ENCODE measurements at places on chromosomes 4 and X.
A peak's percentile ranks its signal among the peaks of the same experiment; 100 is the strongest.

DNA sequence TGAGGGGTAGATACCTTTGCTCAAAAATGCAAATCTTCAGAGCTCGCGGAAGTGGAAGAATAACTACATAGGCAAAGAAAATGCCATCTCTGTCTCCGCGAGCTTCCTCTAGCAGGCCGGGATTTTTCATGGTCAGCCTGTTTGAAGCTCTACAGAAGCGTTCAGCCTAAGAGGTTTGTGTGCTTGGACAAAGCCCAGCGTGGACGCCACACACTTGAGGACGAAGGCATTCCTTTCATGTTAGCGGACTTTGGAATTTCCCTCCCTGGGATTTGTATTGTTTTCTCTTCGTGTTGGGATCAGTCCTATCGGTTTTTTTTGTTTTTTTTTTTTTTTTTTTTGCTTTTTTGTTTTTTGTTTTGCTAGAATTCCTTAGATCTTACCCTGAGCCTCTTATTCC lies 53.7 kb downstream of the SMIM31 start:
- DNase-seq, result no peak

DNA sequence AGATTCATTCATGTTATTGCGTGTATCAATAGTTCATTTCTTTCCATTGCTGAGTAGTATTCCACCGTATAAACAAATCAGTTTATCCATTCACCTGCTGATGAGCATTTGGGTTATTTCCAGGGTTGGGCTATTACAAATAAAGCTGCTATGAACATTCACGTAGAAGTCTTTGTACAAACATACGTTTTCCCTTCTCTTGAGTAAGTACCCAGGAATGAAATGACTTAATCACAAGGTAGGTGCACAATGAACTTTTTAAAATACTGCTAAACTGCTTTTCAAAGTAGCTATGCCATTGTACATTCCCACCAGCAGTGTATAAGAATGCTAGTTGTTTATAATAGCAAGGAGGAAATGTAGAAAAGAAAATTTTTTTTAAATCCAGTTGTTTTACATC lies 35.9 kb downstream of the SYTL4 start:
- DNase-seq, result peak; percentile 39

DNA sequence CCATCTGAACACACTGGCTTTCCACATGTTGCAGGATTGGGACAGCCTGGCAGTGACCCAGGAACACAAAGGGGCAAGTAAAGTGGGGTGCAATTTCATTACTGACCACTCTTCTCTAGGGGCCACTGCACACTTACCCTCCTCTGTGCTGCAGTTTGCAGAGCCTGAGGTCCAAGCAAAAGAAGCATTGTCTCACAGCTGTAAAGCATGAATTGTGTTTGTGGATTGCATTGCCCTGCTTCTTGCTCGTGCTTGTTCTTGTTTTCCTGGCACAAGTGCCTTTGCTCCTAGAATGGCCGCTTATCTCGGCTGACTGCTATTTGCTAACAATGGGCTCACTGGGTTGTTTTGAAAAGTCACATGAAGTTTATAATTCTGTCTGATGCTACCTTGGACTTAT lies 209.1 kb upstream of the JADE1 start:
- peak; percentile 17 for DNase-seq

DNA sequence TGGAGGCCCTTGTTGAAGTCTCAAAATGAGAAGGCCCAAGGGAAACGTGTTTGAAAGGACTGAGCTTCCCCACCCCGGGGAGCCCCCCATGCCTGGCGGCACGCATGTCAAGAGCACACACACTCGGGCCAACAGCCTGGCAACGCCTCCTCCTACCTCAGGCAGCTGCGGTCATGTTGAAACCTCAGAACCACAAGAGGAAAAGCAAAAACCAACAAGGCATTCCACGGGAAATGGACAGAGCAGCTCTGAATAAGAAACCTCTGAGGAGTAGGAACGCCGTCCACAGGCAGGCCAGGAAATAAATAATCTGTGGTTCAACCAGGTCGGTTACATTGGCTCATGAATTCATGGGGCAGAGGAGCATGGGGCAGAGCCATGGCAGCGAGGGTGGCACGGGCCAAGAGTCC lies 95.7 kb upstream of the AFAP1 start:
- no peak for DNase-seq

- peak; percentile 12 for DNase-seq
Observed at GRCh38 chr4:159210975-159211374, 108.1 kb downstream of the RAPGEF2 start.

- DNase-seq, result no peak
Observed at GRCh38 chr4:63553123-63553522, 856.1 kb downstream of the TECRL start.

- no peak for DNase-seq
Observed at GRCh38 chr4:74656596-74656995, 137.7 kb downstream of the BTC start.

- no peak for DNase-seq
Observed at GRCh38 chr4:128291096-128291495, 3.5 kb upstream of the PGRMC2 start.

- DNase-seq, result no peak
Observed at GRCh38 chrX:78659955-78660354, 827 bp upstream of the RTL3 start.

DNA sequence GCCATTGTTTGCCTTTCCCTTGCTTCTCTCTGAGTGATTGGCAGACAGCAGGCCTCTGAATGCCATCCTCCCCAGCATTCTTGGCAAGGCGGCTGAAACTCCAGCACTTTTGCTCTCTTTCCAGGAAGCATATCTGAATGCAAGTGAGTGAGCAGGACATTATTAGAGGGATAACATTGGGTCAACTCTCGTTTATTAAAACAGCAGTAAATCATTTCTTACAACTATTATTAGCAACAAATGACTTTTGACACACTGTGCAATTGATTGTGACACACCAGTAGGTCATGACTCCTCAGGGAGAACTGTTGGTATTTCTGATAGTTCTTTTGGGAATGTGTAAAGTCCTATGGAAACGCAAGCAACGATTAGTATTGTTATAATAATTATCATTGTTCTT lies 103.8 kb downstream of the EFNB1 start:
- DNase-seq, result no peak

DNA sequence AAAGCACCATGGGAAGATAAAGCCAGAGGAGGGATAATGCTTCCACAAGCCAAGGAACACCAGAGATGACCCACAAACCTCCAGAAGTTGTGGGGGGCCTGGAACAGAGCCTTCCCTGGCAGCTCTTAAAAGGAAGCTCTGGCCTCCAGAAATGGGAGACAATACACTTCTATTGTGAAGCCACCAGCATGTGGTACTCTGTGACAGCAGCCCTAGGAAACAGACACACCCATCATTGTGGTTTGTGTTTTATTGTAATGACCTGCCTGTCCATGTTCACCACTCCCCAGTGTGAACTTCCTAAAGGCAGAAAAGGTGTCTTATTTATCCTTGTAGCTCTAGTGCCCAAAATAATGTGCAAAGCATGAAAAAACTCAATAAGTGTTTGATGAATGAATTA lies 264.1 kb upstream of the GATB start:
- DNase-seq, result peak; percentile 55

GRCh38 chrX:47214435-47215077 lies 3.9 kb upstream of the CDK16 start:
- no peak for DNase-seq

DNA sequence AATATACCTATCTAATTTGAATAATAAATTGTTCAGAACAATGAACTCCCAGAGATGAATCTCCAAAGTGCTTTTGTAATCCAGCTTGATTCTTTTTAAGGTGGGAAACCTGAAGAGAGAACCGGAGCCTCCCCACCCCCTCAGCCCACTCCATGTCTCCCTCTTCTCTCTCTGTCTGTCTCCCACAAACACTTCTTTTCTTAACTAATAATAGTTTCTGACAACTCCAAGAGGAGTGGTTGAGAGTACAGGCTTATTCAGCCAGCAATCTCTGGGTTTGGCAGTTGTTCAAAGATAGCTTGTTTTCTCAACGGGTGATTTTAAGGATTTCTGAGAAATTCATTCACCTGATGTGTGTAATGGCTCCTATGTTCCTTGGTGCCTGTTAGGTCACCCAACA lies 23.4 kb downstream of the PPP4R3C start:
- DNase-seq, result no peak

DNA sequence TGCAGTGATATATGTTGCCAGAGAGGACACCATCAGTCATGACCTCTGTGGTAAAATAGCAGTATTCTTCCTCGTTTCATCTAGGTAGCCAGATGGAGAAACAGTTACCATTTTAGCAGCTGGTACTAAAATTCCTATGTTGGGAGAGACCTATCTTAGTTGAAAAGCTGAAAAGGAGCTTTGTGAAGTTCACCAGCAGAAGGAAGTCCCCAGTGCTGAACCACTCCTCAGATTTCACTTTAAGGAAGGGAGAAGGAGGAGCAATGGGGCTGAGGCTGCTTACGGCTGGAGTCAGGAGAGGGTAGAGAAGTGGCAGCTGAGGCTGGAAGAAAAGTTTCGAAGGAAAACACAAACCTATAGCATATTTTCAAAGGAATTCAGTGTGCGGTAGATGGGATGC lies 103.7 kb downstream of the ATXN3L start:
- no peak for DNase-seq

- DNase-seq, result peak; percentile 6
Observed at GRCh38 chrX:132612821-132613564, 124.2 kb upstream of the MBNL3 start.

GRCh38 chrX:131901546-131901945 lies 121.6 kb upstream of the STK26 start:
- DNase-seq, result no peak

- no peak for DNase-seq
Observed at GRCh38 chr4:26566133-26566532, 17.8 kb upstream of the TBC1D19 start.

- DNase-seq, result no peak
Observed at GRCh38 chrX:123172869-123173268, 11.2 kb upstream of the GRIA3 start.

GRCh38 chrX:11698702-11699101 lies 33.0 kb upstream of the ARHGAP6 start:
- DNase-seq, result no peak

DNA sequence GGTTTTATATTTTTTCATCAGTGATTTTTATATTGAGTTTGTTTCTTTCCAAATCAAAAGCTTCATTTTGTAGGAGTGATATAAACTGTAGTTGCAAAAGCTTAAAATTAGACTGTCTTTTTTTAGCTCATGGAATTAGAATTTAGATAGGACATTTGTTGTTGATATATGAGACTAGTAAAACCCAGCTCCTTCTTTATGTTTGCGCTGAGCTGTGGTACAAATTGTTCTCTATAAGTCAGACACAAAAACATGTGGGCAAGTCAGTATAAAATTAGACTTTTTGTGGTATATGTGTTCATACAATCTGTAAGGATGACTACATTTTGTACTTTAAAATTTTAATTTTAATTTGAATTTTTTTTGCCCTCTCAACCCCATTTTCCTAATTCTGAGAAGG lies 18.3 kb downstream of the FHIP1A start:
- no peak for DNase-seq

- DNase-seq, result no peak
Observed at GRCh38 chrX:57933321-57933720, 23.1 kb upstream of the ZXDA start.

DNA sequence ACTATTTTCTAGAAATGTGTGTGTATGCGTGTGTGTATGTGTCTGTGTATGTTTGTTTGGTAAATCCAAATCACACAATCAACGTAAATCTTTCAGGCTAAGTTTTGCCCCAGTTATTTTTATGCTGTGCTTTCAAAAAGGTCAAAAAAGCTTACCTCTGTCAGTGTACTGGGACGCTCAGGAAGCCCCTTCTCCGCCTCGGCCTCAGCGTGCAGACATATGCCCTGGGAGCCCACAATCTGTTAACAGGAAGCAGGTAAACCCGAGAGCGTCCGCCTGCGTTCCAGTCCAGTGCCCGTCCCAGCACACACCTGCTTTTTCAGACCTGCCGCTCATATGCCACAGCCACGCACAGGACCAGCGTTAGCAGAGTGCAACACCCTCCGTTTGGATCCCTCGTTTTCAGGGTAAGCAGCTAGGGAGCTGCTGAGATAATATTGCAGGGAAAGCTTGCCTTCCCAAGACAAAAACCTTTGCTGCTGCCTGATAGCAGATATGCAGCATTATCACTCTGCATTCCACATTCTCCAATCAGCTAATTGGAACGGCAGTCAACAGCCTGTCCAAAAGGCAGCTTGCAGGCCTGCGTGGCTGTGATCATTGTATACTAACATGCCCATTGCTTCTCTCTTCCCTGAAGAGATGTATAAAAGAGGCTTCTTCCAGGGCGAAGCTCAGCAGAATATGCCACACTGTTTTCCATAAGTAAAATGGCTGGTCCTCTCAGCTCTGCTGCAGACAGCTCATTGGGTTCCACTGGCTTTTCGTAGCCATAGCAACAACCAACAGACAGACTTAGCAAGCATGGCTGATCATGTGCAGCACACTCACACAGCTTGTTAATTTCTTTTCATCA lies at the start of gene SORBS2:
SORBS2 (minus strand) TSS at position 686 of the 856 bp plus-strand sequence. CDS start 121,623 bp downstream, outside the sequence.
- peak; percentile 49 for DNase-seq

- DNase-seq, result no peak
Observed at GRCh38 chr4:56183344-56183959, 203.8 kb downstream of the AASDH start.

DNA sequence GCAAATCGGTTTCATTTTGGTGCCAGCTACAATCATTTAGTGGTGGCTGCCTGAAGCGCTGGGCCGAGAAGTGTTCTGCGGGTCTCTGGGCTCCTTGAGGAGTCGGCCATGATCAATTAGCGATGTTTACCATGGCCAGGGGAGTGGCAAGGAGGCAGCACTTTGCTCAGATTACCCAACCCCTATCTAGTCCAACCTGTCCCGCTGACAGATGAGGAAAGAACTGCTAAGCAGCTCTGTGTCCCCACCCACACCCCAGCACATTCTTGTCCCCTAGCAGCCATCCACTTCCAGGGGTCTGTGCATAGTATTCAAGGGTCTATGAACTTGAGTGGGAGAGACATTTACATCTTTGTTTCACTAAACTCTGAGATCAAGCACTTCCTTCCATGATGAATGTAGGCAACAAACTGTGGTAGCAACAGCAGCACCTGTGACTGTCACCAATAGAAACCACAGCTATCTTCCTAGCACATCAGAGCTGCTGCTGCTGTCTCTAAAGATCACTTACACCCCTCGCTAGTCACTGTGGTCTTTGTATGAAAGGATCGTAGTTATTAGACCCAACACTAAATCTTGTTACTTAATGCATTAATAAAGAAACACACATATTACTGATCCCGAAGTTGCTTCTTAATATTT lies 331.6 kb downstream of the BCOR start:
- no peak for DNase-seq

GRCh38 chr4:101801958-101802357 lies 11.4 kb downstream of the BANK1 start:
- DNase-seq, result peak; percentile 58

- no peak for DNase-seq
Observed at GRCh38 chrX:44025555-44025954, 52.4 kb upstream of the NDP start.

GRCh38 chr4:24137671-24138601 lies 248.1 kb upstream of the PPARGC1A start:
- peak; percentile 8 for DNase-seq

DNA sequence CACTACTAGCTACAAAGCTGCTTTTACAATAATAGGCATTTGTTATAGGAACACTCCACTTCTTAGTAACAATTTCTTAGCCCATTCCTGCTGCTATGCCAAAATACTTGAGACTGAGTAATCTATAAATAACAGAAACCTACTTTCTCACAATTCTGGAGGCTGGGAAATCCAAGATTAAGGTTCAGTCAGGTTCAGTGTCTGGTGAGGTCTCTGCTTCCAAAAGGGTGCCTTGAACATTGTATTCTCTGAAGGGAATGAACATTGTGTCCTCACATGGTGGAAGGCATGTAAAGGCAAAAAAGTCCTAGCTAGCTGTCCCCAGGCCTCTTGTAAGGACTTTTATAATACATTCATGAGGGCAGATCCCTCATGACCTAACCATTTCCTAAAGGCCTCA lies 7.0 kb downstream of the SLC9B1 start:
- no peak for DNase-seq
